T-helper 1 cell treated with Interleukin-12 subunit alpha and Interleukin-12 subunit beta and Interleukin-4 antibody, amounts not matched to agents 30 ng/mL and 1 ng/mL, for 36 hours (primary cell): ENCODE measurements at places on chromosomes 16 and 17. TPM values are rescaled to one million over a fixed set of nuclear protein-coding genes. Genes with fewer than 3 reads are reported as not detected.

ZSCAN10 gene
- 0.12 and 0.24 TPM in 2 replicates for total RNA-seq

PERCC1 gene
- not detected in 2 replicates for total RNA-seq

C17orf78 gene
- not detected in 2 replicates for total RNA-seq

LASP1 gene
- total RNA-seq: 217 and 222 TPM in 2 replicates

GRIN2A gene
- total RNA-seq: not detected in 2 replicates

PIMREG gene
- total RNA-seq: 19.6 and 19.9 TPM in 2 replicates

ITGA2B gene
- total RNA-seq: 0.39 and 0.95 TPM in 2 replicates

TCF25 gene
- 206 and 215 TPM in 2 replicates for total RNA-seq
